ENCODE measurements at places on chromosomes 4 and X. TPM values are rescaled to one million over a fixed set of nuclear protein-coding genes. Genes with fewer than 3 reads are reported as not detected.

Gene TENM3
- total RNA-seq = not detected

- no peak for DNase-seq
Observed at GRCh38 chrX:50495616-50496015, 25.0 kb upstream of the DGKK start.

- no peak for DNase-seq
Observed at GRCh38 chr4:5033281-5033841, 14.1 kb upstream of the CYTL1 start.

DNA sequence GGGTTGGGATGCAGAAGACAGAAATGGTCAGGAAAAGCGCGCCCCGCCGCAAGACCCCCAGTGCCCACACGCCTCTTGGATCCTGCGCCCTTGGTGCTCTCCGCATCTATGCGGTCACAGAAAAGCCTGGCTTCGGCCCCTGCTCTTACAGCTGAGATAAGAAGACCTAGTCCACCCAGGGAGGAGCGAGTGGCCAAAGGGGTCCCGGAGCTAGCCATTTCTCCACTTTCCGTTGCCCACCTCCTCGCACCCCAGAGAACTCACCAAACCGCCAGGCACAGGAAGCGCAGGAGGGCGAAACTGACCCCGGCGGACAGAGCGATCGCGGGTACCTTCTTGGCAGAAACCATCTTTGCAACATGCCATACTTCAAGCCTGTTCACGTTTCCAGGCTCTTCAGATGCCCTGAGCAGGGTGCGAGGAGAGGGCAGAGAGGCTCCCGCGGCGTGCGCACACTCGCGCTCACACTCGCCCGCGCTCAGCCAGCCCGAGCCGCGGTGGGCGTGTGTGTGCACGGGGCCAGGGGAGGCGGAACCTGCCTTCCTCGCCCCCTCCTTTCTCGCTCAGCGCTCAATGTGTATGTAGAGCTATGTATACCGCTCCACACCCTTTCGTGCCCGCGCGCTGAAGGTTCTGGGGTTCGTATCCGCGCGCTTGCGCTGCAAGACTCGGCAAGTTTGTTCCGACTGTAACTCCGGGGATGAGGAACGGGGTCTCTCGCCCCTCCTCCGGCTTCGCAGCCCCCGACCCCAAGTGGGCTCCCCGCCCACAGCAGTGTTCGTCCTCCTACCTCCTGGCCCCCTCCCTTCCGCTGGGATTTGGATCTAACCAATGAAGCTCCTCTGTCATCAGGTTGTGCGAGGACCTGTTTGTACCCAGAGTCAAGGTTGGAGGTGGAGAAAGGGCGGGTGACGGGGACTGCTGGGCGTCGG is at the start of gene GABRA4:
TSS of gene GABRA4 (minus strand) at position 507 of the 932 bp plus-strand sequence. CDS start at position 350, 157 bp downstream.
- no peak for DNase-seq

Gene RADX
- total RNA-seq = 0.06 TPM

Gene CTSO
- 15.1 TPM for total RNA-seq

- no peak for DNase-seq
Observed at GRCh38 chrX:72715546-72715945, 1.4 kb upstream of the PHKA1 start.

Gene NUDT10
- total RNA-seq = 0.12 TPM

Gene TLR7
- total RNA-seq = not detected

Gene DNAAF6
- not detected for total RNA-seq

GRCh38 chrX:43175434-43175833 is 397.5 kb upstream of the PPP1R2C start:
- DNase-seq = no peak

GRCh38 chr4:61590881-61591280 is 390.8 kb downstream of the ADGRL3 start:
- no peak for DNase-seq

- no peak for DNase-seq
Observed at GRCh38 chr4:75525910-75526309, 11.6 kb downstream of the THAP6 start.

DNA sequence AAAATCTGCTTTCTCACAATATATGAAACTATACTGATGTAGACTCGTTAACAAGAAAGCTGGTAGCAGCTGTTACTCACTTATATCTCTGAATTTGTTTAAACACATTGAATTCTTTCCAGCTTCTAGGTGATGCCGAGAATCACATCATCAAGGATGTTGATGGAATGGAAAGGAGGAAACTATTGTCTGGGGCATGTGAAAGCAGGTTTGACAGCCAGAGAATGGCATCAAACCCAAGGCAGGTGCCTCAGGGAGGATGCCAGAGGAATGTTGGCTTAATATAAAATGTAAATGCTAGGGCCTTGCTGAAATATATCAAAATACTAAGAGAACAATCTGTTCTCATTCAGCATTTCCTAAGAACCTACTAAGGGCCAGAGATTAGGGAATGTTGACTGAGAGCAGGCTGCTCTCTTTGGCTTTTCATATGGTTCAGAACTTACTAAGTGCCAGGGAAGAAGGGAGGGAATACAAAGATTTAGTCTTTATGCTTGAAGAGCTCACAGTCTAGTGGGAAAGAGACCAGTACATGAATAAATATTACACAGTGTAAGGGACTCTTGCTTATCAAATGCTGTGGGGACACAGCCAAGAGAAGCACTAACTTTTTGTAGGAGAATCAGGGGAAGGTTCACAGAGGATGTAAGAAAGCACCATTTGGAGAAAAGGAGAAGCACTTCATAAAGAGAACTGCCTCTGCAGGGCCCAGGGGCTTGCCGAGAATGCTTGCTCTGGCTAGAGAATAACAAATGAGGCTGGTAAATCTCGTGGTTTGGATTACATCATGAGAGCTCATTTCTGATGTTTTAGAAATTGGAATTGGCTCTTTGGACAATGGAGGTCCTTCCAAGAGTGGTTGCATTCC is 14.7 kb downstream of the SLIT2 start:
- no peak for DNase-seq

- DNase-seq = no peak
Observed at GRCh38 chrX:149398027-149398426, 107.1 kb downstream of the IDS start.

- DNase-seq = no peak
Observed at GRCh38 chr4:169823685-169824084, 65.9 kb upstream of the HPF1 start.

DNA sequence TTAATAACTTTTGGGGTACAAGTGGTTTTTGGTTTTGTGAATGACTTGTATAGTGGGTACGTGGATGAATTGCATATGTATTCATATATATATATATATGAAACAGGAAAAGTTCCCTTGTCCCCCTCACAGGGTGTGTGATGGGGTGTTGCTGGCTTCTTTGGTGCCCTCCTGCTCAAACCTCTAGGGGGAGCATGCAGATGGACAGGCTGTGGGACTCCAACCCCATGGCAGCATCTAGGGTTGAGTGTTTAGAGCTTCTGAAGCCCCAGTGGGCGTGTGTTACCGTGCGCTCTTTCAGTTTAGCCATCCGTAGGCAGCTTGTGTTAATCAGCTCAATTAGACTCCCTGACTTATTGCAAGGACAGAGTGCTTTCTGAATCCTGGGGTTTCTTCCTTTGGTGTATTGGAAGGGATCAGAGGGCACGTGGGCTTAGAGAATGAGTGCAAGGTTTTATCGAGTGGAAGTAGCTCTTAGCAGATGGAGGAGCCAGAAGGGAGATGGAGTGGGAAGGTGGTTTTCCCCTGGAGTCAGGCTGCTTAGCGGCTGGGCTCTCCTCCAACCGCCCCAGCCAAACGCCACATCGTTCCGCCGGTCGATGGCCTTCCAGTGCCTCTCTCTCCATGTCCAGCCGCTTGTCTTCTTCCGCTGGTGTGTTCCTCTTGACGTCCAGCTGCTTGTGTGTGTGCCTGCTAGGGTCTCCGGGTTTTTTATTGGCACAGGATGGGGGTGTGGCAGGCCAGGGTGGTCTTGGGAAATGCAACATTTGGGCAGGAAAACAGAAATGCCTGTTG is 674.4 kb upstream of the LCORL start:
- no peak for DNase-seq

DNA sequence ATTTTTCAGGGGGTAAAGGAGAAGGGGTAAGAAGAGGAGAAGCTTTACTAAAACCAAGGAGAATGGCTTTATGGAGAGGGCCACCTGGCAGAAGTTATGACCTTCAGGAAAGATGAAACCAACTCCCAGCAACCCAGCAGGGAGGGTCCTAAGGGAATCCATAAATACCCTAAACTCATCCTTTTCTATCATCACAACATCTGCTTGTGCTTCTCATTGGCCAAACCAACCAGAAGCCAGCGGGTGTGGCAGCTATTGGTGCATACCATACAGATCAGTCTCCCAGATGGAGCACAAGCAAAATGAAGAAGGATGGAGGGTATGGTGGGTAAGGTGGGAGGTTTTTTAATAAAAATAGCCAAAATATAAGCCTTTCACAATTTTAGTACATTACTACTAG is 58.5 kb upstream of the ARSJ start:
- DNase-seq = no peak

- DNase-seq = no peak
Observed at GRCh38 chrX:149541521-149542047, 772 bp downstream of the EOLA1 start.

Gene ENAM
- total RNA-seq = not detected

Gene H2BW2
- not detected for total RNA-seq
